Stimulated activated CD4-positive, alpha-beta T cell treated with anti-CD3 and anti-CD28 coated beads, Interleukin-4, amount 100 ng/mL, for 24 hours (primary cell): ENCODE measurements at places on chromosomes 12 and 14.

- no peak for DNase-seq
Measured at GRCh38 chr14:106662936-106663550, 1136.7 kb downstream of the TMEM121 start.

- no peak for DNase-seq
Measured at GRCh38 chr14:37565550-37565949, 29.5 kb downstream of the FOXA1 start.

GRCh38 chr12:31316891-31317290 is 9.1 kb downstream of the SINHCAF start:
- no peak for DNase-seq

DNA sequence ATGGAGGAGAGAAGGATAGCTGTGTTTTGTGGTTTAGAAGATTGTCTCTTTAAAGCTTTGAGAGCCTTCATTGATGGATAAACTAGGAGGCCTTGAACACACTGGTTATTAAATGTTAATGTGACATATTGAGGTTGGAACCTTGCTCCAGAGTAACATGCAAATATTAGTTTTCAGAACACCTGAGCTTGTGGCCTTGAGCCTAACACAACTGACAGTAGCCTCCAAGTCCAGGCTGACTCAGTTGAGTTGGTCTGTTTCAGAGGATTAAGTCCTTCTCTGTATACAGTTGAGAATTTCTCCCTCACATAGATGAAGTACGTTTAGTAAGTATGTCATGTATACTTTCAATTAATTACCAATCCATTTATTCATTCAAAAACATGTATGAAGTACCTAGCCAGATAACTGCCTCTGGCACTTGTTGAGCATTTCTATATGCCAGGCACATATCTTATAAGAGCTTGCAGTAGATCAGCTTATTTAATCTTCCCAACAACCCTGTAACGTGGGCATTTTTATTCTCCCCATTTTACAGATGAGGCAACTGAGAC is 63.5 kb downstream of the ELK3 start:
- no peak for DNase-seq

DNA sequence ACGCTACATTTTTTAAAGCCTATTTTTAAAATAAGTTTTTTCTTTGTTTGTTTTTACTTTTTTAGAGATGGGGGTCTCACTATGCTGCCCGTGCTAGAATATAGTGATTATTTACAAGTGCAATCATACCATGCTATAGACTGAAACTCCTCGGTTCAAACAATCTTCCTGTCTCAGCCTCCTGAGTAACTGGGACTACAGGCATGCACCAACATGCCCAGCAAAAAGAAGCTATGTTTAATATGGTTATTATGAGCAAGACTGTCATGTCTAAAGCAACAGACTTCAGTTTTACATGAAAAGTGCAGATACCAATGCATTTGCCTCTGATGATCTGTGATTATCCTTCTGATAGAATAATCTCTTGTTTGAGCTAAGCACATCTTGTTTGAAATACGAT is 45.6 kb upstream of the SGPP1 start:
- DNase-seq: no peak

DNA sequence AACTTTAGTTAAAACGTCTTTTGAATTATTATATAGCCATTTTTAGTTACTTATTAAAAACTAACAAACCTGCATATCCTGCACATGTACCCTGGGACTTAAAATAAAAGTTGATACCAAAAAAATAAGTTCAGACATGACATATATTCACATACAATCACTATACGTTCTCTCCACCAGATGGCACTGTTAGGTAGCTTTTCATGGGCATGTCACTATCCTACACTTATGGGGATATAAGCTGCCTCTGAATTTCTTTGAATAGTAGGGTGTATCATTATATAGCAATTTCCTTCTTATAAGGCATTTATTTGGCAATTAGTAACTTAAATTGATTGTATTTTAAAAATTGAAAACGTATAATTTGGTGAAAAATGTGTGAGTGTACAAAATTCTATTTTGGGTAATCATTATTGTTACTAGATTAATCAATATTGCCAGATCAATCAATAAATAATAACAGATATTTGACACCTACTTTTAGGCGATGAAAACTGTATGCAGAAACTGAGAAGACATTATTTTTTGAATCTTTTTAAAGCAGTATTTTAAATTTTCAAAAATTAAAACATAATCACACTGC is 31.8 kb upstream of the OR10A7 start:
- DNase-seq: peak; percentile 68

- DNase-seq: no peak
Measured at GRCh38 chr12:114395755-114396152, 10.2 kb downstream of the TBX5 start.

- no peak for DNase-seq
Measured at GRCh38 chr12:97716356-97716755, 253.8 kb downstream of the RMST start.

DNA sequence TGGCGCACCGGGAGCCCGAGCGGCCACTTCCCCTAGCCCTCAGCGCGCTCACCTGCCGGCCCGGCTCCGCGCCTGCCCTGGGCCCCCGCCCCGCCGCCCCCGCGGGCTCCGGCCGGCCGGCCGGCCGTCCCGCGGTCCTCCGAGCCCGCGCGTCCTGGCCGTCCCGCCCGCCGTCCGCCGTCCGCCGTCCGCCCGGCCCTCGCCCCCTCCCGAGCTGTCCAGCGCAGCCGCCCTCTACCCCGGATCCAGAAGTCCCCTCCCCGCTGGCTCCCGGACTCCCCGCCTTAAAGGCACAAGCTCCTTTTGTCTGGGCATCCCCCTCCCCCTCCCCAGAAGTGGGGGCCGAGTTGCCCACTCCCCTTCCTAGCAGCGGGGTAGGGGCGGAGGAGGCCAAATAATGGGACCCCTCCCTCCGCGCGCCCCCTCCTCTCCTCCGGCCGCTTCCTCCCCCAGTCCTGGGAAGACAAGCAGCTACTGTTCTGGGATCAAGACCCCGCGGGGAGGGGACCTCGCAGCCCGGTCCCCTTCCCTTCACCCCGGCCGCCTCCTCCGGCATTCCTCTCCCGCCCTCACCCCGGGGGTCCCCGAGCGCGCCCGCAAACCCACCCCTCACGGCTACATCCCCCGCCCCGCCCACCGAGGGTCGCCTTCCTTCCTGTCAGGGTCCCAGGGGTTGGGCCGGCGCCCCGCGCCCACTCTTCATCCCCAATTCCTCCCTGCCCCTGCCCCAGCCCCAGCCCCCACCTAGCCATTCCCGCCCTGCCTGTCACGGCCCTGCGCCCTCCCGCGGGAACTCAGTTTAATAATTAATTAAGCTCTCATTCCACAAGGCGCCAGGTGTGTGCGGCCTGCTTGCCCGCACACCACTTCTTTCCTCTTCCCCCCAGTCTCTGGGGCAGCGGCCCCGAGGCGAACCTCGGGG is at the start of gene ADCY6:
TSS of gene ADCY6 (minus strand) at position 236 of the 922 bp plus-strand sequence. CDS start 5,655 bp downstream, outside the sequence.
- no peak for DNase-seq

- peak; percentile 47 for DNase-seq
Measured at GRCh38 chr12:9667403-9668160, 1.9 kb upstream of the CLEC2D start.

DNA sequence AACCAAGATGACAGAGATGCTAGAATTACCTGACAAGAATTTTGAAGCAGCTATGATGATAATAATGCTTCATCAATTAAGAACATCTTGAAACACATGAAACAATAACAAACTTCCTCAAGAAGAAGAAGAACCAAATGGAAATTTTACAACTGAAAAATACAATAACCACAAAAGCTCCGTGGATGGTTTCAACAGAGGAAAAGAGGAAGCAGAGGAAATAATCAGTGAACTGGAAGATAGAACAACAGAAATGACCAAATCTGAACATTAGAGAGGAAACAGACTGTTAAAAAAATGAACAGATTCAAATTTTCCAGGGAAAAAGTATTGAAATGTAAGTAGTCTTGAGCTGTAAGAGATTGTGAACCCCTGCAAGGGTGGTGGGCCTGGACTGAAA is 62.8 kb upstream of the SLC35F4 start:
- no peak for DNase-seq
